Endodermal cell (in vitro differentiated cells): ENCODE measurements at places on chromosomes 7 and 10.

DNA sequence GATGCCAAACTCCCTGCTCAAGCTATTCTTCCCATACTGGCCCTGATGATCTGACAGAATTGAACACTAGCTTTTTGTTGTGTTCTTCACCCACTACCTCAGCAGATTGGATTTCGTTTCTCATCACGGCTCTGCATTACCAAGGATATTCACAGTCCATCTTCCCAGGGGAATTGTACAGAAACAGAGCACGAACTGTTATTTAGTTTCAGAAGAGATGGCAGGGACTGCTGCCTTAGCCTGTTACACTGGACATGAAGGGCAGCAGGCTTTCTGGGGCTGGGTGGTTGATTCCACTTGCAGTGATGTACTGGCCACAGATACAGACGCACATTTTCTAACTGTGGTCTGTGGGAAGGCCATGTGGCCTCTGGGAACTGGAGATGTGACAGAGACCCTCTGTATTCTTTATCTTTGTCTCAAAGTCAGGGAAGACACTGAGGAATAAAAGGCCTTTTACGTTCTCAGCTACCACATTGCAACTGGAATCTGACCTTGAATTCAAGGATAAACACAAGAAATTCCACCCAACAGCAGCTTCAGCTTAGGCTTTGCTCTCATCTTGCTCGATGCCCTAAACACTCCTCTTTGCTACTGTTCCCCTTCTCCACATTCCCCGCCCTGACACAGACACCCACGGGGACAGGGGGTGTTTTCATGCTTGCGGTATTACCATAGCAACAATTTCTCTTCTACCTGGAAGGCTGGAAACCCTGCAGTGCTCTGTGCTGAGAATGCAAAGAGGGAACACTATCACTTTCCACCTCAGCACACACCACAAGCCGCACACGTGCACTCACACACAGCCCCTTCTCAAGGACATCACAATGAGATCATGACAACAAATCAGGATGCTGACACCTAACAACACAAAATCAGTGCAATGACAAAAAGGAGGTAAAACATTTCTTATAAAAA lies 81.7 kb downstream of the RNF216 start:
- DNase-seq: no peak

DNA sequence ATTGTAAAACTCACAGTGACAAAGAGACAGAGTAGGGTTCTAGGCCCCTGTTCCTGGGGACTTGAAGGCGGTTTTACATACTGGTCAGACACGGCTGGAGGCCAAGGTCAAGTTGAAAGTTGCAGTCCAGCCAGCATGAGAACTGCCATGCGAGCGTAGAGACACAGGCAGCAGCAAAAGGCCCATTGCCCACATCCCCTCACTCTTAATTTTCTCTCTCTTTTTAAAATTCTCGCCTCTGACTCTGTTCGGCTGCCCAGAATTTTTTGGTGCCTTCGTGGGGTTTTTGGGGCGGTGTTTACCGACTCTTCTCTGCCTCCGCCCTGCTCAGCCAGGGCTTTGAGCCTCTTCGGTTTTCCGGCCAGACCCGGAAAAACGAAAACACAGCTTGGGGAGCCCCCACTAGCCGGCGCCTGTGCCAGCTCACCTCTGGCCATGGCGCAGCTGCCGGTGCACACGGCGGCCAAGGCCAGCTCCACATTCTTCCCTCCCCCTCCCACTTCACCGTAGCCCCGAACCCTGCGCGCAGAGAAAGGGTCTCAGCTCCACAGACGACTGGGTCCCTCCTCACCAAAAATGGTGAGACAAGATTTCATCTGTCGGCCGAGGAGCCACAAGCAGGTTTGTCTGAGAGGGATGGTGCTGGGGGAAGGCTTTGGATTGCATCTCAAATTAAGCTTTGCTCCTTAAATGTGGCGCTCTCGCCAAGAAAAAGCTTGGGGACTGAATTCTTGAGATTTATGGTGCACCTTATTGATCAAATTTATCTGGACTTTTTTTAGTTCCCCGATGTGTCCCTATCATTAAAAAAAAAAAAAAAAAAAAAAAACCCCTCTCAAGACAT lies 2.3 kb upstream of the HOXA13 start:
- peak; percentile 60 for DNase-seq

- no peak for DNase-seq
These were observed 177.7 kb upstream of the ADO start for GRCh38 chr10:62626817-62627216.

DNA sequence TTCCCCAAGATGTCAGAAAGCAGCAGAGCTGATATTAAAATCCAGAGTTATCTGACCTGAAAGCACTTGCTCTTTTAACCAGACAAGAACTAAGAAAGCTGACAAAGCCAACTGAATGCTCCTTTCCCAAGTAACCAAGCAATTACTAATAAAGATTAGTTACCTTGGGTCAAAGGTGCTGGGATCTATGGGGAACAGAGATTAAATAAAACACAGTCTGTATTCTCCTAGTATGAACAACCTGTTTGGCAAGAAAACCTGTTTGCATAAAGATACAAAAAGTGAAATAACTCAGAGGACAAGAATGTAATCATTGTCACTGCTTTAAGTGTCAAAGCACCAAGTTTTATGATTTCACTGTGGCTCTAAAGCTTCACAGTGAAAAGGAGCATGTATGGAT lies 35.7 kb downstream of the ITPRID1 start:
- DNase-seq: no peak

DNA sequence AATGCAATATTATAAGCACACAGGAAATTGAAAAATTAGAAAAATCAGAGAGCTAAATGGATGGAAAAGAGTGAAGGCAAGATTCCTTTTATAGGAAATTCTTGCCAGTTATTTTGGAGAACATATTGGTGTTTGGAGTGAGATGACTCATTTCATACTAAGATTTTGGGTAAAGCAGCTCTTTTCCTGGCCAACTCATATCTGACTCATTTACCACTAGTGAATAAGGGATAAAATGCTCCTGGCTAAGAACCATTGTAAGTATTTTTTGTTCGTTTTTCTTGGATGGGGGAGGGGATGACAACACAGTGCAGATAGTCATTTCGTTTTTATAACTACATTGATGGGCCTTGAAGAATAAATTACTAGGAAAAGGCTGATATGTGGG lies 139.3 kb downstream of the TWIST1 start:
- DNase-seq: no peak

- peak; percentile 91 for DNase-seq
These were observed 28.9 kb downstream of the LRRC27 start for GRCh38 chr10:132360766-132361447.

GRCh38 chr7:127885843-127886242 lies 145.4 kb downstream of the LRRC4 start:
- no peak for DNase-seq

GRCh38 chr10:21720090-21720489 lies 186.1 kb downstream of the MLLT10 start:
- peak; percentile 44 for DNase-seq

DNA sequence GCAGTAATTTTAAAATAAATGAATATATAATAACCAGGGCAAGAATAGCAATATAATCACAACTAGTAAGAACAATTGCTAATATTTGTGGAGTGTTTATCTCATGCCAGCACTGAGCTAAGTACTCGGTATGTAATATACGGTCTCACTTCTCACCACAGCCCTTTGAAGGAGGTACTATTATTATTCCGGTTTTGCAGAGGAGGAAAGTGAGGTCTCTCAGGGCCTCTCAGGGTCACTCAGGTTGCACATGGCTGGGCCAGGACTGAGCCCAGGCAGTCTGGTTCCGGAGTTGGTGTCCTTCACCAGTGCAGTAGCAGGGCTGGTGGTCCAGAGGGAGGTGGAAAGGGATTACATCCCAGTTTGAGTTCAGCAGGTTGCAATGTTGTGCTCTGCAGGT lies 80.9 kb downstream of the CHN2 start:
- DNase-seq: peak; percentile 38

GRCh38 chr7:2837496-2837895 lies 6.6 kb downstream of the GNA12 start:
- no peak for DNase-seq

DNA sequence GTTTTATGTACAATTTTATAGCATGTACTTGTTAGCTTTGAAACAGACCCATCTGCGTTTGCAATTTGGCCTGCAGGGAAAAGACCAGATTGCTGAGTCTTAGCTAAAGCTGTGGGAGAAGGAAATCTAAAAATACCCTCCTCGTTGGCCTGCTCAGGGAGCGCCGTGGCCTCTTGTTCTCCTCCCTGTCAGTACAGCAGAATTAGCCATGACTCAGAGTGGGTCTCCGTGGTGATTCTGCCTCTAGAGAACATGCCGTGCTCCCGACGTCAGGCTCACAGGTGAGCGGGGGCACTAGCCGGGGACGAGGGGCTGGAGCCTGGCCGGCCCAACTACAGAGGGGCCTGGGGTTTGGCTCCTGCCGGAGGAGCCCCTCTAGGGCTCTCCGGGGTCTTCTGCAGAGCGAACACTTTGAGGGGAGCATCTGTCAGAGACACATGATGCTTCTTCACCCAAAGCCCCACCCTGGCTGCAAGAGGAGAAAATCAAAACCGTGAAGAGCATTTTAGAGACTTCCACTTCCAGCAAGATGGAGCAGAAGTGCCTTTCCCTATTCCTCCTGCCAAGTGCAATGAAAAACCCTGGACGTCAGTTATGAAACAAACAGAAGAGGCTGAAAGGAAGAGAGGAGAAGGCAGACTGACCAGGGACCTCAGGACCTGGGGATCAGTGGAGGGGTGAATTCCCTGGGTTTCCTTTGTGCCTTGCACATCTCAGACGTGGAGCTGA lies 98.9 kb downstream of the LHPP start:
- DNase-seq: no peak

GRCh38 chr10:46525177-46525823 lies 31.2 kb downstream of the GPRIN2 start:
- peak; percentile 44 for DNase-seq

DNA sequence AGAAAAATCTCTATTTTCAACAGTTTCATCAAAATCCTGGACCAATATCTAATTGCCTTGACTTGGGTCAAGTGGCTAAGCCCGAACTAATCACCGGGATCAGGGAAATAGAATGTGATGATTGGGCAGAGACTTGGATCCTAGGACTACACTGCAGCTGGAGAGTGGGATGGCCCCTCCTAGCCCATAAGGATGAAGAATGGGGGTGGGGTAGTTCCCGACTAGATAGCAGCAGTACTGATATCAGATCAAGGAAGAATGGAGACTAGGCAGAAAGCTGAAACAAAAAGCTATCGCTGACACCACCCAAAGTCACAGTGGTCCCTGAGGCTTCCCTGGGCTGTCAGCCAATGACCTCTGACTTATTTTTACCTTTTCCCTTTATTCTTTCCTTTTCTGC lies 160.4 kb upstream of the PHYHIPL start:
- DNase-seq: no peak

GRCh38 chr10:78045237-78045636 lies 11.6 kb downstream of the RPS24 start:
- peak; percentile 59 for DNase-seq

- no peak for DNase-seq
These were observed 171.8 kb downstream of the SLIT1 start for GRCh38 chr10:97013983-97014382.

GRCh38 chr7:143419880-143420279 lies 11.2 kb upstream of the EPHA1 start:
- DNase-seq: no peak

GRCh38 chr7:106583100-106583499 lies 77.9 kb downstream of the CCDC71L start:
- DNase-seq: no peak

- DNase-seq: no peak
These were observed 33.9 kb upstream of the CTTNBP2 start for GRCh38 chr7:117907049-117907640.

DNA sequence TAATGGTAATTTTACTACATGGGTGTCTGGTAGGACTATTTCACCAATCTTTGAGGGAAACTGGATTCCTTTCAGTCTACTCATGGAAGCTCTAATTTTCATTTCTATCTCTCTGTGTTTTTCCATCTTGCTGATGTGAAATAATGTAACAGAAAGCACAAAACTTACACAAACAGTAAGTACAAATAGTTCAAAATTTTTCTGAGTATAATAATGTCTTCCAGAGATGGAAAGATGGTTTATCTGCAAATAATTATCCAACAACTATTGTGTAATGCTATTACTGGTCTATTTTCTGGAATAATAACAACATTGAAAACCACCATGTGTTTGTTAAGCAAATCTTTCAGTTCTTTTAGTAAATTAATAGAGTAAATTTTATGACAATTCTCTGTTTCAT lies 565.8 kb upstream of the MGMT start:
- no peak for DNase-seq

DNA sequence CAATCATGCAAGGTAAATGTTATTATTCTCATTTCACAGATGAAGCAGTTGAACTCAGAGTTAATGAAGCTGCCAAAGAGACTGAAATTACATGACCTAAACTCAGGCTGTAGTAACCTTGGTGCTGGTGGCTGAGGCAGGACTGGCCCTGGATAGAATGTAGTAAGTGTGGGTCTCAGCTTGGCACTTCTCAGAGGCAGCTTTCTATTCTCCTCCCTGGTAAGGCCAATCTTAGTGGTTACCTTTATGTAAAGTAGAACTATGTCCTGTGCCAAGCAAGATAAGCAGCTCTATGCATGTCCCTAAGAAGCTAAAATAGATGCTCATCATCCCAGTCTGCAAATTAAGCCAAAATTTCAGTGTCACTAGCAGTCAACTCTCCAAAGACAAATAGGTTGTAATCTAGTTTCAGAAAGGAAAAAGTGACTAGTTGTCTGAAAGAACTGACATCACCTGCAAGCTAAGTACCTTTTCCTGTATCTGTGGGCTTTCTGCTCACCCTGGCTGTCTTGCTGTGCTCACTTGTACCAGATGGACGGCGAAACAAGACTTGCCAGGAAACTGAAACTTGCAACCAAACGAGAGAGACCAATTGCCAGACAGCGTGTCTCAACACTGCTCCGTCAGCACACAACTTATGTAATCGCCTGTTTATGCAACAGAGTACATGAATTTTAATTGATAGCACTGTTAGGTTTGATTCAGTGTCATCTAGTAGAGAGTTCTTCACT lies 43.7 kb downstream of the CH25H start:
- DNase-seq: no peak

DNA sequence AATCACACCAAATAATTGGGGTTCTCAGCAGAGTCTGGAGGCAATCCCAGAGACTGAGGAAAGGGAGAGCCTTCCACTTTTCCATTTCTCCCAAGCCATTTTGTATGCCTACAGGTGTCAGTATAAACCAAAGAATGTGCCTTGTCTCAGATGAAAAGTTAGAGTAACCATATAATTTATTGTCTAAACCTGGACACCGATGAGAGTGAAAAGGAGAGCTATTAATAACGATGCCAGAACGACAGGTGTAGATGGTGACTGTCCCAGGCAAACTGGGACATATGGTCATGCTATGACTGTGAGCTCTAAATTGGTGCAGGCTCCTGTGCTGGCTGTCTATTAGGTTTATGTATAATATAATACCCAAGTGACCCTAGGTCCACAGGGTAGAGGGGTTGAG lies 219.6 kb downstream of the ARHGAP12 start:
- no peak for DNase-seq

GRCh38 chr10:74821501-74821900 lies 4.9 kb upstream of the KAT6B start:
- no peak for DNase-seq

DNA sequence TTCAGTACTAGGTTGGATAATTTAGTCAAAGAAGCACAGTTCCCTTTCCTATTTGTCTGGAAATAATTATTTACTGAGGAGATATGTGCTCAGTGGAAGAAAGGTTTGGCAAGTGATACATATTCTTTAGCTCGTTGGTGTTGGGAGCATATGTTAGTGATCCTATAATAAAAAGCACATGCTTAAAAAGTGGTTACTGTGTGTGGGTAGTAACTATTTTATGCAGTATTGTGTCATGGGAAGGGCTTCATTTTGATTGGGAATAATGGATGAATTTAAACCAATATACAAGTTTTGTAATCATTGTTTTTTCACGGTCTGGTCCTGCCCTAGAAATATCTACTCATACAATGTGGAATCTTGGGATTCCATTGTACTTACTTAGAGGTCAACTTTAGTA lies 188.7 kb upstream of the PPP1R3A start:
- DNase-seq: no peak

GRCh38 chr7:138705167-138705566 lies 4.0 kb upstream of the SVOPL start:
- no peak for DNase-seq
